ENCODE measurements at places on chromosomes 3 and 15.
A peak's percentile ranks its signal among the peaks of the same experiment; 100 is the strongest.

DNA sequence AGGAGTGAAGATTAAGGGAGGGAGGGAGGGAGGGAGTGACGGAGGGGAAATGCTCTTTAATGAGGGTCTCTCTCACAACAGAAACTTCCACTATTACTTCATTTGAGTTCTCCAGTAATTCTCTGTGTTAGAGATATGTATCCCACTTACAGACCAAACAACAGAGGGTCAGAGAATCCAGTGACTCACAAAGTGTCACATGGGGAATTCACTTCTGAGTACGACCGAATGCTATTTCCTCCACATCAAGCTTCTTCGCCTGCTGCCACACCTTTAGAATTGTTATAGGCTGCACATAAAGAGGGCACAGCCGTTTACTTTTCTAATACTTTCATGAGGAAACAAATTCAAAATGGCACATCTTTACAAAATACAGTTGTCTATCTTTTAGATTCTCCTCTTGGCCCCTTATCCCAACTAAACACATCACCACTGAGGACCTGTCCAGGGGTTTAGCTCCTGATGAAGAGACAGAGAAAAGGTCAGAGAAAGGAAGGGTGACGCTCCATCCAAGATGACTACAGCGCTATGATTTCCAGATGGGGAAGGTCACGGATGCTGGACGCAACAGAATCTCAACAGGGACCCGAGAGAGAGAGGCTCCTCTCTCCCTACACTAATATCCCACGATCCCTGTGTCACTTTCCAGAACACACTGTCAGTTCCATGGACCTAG lies 119.0 kb downstream of the XXYLT1 start:
- DNase-seq: no peak

DNA sequence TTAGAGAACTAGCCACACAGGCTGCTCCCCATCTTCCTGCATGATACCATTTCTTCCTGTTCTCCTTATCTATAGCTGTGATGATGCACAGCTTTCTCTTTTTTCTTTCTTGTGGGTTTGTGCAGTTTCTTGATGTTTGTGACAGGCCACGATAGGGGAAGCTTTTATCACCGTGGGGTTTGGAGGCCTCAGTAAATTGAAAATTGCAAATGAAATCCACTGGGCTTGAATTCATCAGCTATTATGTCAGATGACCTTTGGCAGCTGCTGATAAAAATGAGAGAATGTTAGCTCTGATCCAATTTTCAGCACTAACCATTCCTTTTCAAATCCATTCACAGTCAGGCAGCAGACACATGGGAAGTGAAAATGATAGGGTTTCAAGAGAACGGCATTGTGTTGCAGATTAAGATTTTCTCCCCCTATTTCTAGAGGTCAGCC lies 176.9 kb upstream of the SOX2 start:
- no peak for DNase-seq

GRCh38 chr3:71791634-71792033 lies 6.7 kb upstream of the PROK2 start:
- DNase-seq: no peak

- DNase-seq: no peak
Measured at GRCh38 chr15:72952151-72952550, 100.1 kb upstream of the NEO1 start.

DNA sequence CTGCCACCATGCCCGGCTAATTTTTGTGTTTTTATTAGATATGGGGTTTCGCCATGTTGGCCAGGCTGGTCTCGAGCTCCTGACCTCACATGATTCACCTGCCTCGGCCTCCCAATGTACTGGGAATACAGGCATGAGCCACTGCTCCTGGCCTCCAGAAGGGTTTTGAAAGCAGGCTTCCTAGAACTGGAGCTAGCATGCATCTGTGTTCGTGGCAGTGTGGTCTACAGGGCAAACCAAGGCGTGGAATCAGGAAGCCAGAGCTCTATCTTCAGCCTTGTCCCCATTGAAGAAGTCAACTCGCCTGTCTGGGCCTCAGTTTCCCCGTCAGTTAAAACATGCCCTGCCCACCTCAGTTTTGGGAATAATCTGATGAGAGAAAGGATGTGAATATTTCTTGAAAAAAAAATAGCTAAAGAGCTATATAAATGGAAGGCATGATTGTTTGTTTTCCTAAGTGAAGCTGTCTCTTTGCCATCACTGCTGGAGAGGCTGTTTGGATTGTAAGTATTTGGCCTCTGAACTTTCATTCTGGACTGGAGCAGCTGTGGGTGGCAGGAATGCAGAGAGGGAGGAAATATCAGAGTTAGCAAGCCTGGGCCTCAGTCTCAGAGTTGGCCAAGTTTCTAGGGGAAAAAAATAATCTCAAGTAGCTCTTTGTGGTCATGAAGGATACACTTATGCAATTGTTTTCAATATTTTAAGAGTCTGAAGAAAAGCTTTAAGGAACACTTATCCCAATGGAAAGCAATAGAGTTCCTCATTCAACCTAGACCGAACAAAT lies 36.5 kb upstream of the UACA start:
- DNase-seq: no peak

DNA sequence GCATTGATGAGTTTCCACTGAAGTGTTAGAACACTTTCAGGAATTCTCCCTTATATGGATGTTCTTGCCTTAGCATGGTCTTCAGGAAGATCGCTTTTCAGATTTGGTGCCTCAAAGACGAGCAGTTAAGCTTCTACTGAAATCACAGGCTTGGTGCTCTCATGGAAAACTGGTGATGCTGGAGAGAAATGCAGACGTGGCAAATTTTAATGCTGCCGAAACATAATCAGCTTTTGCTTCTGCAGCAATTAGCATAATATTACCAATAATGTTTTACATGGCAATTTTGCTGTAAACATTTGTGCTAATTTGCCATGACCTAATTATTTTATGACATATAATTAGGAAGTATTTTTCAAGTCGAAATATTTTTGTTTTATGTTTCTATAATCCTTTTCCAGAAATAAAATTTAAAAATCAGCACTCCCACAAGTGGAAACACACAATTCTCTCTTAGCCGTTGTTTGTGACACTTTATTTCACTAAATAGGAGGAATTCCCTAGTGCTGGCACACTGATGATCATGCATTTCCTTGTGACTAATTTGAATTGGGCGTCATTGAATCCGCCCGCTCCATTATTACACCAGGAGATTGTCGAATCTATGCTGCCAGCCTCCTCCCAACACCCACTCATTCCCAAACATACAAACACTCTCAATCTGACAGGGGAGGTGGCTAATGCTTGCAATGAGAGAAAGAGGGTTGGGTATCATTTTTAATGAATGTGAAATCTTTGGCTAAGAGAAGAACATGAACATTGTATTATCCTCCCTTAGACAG lies 506.8 kb upstream of the PPP2R3A start:
- no peak for DNase-seq

DNA sequence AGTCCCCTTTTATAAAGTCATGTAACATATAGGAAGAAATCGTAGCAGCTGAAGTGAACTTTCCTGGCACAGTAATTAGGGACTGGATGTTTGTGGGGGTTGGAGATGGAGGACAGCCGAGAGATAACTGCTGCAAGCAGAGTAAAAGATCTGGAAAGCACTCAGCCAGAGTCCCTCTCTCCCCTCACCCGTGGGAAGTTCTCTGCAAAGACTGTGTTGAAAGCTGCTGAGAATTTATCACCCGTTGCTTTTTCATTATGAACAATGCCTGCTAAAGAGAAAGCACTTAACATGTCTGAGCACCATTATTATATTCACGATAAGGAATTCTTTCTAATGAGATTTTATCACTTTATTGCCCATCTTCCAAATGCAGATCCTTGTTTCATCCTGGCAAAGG lies 248.8 kb downstream of the SHOX2 start:
- DNase-seq: peak; percentile 10

DNA sequence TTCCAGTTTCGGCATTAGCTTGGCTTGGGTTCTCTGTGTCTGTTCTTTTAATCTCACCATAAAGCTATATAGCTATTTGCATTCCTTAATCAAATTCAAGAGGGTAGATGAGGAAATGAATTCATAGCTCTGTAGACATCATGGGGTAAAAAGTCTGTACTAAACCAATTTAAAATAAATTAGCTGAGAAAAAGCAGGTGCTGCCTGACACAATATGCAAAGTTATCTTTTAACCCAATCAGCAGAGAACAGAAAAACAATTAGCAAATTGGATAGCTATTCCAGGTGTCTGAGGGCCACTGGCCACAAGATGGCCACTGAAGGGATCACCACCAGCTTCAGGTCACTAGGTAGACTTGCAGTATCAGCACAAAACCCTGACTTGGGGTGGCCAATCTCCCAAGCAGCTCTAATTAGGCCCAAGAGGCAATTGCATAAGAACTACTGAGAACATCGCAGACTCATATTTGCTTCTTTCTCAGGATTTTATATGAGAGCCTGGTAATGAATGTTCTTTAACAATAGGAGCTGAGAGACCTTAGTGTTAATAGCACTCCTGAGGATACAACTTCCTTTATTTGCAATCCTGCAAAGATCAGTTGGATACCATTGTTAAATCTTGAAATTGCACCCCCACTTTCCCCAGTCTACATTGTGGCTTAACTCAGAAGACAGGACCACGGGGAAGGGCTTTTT lies 494.3 kb downstream of the PDCD6IP start:
- no peak for DNase-seq

GRCh38 chr3:138051947-138052802 lies 42.2 kb downstream of the CLDN18 start:
- DNase-seq: peak; percentile 63

DNA sequence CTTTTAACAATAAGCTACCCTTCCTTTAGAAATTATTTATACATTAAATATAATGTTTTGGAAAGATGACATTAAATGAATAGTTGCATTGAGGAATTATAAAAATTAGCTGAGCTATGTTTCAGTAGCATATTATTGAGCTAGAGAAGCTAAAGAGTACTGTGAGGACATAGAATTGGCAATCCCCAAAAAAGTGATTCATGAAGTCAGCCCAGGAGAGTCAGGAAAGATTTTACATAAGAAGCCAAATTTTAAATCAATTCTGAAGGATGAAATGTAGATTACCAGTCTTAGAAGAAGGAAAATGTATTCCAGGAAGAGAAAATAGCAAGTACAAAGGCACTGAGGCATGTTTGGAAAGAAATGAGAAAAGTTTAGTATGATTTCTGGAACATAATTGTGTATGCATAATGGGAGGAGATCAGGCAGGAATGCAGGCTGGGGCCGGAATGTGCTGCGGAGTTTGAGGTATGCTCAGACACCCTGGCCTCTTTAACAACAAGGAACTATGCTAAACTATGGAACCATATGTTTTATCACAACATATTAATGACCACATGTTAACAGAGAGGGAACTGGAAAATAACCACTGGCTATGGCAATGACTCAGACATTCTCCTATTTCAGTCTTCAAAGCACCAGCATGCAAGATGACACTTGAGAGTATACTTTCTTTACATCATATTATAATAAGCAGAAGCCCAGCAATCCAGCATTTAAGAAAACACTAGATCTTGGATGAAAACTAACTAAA lies 103.3 kb upstream of the COL8A1 start:
- DNase-seq: no peak

GRCh38 chr3:173410436-173410835 lies 12.9 kb downstream of the NLGN1 start:
- no peak for DNase-seq

- no peak for DNase-seq
Measured at GRCh38 chr15:66996094-66996493, 69.3 kb upstream of the SMAD3 start.

DNA sequence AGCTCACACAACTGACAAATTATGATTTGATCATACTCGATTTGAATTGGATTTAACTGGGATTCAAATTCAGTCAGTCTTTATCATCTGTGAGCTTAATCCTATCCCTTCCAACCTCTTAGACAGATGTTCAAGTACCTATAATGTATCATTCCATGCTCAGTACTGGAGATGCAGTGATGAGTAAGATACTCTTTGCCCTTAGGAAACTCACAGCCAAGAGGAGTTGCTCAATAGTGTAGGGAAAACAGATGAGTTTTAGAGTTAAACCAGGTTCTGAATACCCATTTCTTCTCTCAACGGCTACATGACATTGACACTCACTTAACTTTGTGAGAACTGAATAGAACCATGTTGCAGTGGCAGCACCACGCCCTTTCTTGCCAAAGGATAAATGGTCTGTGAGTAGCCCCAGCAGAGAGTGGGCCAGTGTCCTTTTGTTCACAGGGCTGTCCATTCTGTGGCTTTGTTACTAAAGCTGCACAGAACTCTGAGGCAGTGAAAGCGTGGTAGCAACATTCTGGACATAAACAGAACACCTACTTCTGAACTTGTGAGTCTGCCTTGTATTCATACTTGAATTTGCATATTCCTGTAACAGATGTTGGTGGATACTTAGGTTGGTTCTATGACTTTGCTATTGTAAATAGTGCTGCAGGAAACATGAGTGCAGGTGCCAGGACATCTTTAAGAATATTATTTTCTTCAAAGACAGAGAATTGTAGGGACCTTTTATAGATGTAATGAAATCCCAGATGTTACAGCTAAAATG lies 91.6 kb downstream of the RASA2 start:
- no peak for DNase-seq
